Right atrium auricular region (tissue), 2 donors: ENCODE measurements at places on chromosomes 12 and 14. TPM values are rescaled to one million over a fixed set of nuclear protein-coding genes. Genes with fewer than 3 reads are reported as not detected.

RPL10L gene
- total RNA-seq, result not detected

NFE2 gene
- 1.1 TPM for total RNA-seq

IL25 gene
- not detected for total RNA-seq

ASIC1 gene
- 0.24 TPM for total RNA-seq

A2ML1 gene
- 0.15 TPM for total RNA-seq

- DNase-seq, result no peak
Observed at GRCh38 chr12:106305376-106305775, 2.8 kb downstream of the TCP11L2 start.

DNA sequence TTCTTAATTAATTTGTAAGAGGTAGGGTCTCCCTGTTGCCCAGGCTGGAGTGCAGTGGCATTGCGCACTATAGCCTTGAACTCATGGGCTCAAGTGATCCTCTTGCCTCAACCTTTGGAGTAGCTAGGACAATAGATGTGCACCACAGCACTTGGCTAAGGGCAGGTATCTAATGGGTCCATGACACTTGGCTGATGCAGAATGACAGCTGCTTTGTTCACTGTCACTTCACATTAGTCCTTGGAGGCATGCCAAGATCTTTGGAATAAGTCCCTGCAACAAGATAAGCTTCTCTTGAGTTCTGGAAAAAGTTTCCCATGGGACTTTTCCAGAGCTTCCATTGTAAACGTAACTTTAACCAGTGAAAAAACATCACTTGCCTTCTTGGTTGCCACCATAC is 23.4 kb downstream of the COQ6 start:
- DNase-seq, result no peak

GRCh38 chr12:68287106-68287505 is 33.7 kb upstream of the IL22 start:
- DNase-seq, result no peak

DNA sequence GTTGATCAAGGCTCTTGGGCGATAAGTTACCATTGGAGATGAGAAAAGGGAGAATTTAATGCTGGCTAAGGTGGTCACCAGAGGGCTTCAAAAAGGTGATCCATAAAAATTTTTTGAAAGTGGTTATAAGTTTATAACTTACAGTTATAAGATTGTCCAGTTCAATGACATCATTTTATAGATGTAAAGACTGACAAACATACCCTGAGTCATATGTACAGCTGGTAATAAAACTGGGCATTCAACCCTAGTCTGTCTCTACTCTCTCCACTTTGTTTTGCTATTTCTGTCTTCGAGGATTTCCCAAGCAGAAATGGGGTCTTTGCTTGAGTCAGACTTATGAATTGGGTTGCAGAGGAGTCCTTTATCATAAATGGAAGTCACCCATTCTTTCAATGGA is 454.0 kb downstream of the SOX5 start:
- no peak for DNase-seq
